ENCODE measurements at places on chromosomes 5 and 9. TPM values are rescaled to one million over a fixed set of nuclear protein-coding genes. Genes with fewer than 3 reads are reported as not detected.

GRCh38 chr5:135432113-135432512, 15.0 kb downstream of the DCANP1 start:
- no peak overlapping the region for H3K27ac ChIP-seq
- peaks cover 1% of the 10 kb centered on the region for H3K36me3 ChIP-seq

DNA sequence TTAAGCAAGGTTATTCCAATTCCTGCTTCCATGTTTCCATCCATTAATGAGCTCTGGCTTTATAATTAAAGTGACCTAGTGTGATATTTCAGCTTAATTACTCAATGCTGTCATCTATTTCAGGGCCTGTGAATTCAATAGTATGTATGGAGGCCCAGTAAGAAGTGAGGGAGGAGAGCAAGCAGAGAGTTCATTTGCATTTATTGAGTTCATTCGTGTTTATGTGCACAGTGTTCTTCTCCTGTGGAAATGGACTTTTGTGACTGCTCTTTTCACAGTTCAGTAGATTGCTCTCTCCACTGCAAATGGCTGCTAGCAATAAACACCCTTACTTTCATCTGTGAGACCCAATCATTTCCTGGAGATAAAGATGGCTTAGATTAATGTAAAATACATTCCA, 130.9 kb downstream of the CEMIP2 start:
- no peaks in the 10 kb centered on the region for H3K4me1 ChIP-seq
- peaks cover 5% of the 10 kb centered on the region for H3K27me3 ChIP-seq
- no peak overlapping the region for H3K27ac ChIP-seq
- no peak overlapping the region for H3K4me3 ChIP-seq
- H3K36me3 ChIP-seq, result no peaks in the 10 kb centered on the region

DNA sequence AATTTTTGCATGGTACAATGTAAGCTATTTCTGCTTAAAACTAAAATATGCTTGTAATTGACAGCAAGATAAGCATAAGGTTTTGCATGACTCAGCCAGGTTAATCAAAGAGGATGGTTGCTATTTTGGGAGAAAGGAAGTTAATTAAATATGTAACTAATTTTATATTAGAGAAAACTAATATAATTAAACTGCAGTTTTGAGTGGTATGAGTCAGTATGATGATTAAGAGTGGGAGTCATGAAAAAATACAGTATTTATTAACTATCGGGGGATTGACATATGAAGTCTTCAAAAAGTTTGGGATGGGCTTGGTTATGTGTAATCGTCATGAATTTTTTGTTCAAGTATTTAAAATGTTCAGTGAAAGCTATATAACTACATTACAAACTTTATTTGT, 54.0 kb upstream of the CDK20 start:
- no peaks in the 10 kb centered on the region for H3K27me3 ChIP-seq
- H3K36me3 ChIP-seq, result no peaks in the 10 kb centered on the region
- no peak for DNase-seq
- peaks cover 3% of the 10 kb centered on the region for H3K4me1 ChIP-seq

DNA sequence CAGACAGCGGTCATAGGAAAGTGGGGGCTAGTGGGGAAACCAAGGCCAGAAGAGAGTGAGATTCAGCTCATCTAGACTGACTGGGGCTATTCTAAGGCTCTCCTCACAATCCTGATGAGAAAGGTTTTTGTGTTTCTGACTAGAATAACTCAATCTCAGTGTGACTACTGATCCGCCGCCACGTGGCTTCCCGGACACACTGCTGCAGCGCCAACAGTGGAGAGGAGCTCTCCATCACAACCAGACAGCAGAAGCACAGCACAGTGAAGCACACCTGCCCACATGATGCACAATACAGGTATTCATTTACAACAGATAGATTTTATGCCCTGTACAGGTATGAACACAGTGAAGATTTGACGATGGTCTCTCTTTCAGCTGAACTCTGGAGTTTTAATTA, 25.4 kb downstream of the NREP start:
- peak overlapping the region; percentile 36 for H3K27ac ChIP-seq
- no peak overlapping the region for H3K4me3 ChIP-seq

- no peak for DNase-seq
- H3K27ac ChIP-seq, result peak overlapping the region; percentile 97
- peaks cover 87% of the 10 kb centered on the region for H3K4me1 ChIP-seq
- no peaks in the 10 kb centered on the region for H3K27me3 ChIP-seq
- no peak overlapping the region for H3K4me3 ChIP-seq
Observed at GRCh38 chr5:78527925-78528324, 120.6 kb downstream of the LHFPL2 start.

- H3K4me3 ChIP-seq, result no peak overlapping the region
- H3K4me1 ChIP-seq, result peaks cover 5% of the 10 kb centered on the region
- H3K27me3 ChIP-seq, result no peaks in the 10 kb centered on the region
- H3K36me3 ChIP-seq, result no peaks in the 10 kb centered on the region
- no peak overlapping the region for H3K27ac ChIP-seq
Observed at GRCh38 chr5:164000241-164000640, 494.8 kb downstream of the MAT2B start.

DNA sequence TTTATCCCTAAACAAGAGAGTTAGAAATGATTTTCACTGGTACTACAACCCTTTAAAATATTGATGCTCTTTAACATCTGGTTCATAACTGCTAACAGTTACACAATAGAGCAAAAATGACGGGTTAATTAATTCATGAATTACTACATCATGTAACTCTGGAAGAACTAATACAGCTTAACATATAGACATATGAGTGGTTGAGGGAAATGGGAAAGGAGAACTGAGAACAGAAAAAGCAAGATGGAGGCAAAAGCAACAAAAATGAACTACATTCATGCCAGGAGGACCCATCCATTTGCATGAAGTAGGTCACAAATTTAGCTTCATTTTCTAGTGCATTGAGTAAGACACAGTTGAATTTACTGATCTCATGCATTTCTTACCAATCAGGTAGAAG, 61.8 kb downstream of the C9 start:
- H3K27ac ChIP-seq, result no peak overlapping the region
- no peaks in the 10 kb centered on the region for H3K4me1 ChIP-seq
- H3K27me3 ChIP-seq, result peaks cover 20% of the 10 kb centered on the region
- H3K4me3 ChIP-seq, result no peak overlapping the region

GRCh38 chr5:3297853-3298252, 297.8 kb upstream of the IRX1 start:
- no peak for DNase-seq
- H3K36me3 ChIP-seq, result no peaks in the 10 kb centered on the region
- peaks cover 4% of the 10 kb centered on the region for H3K27me3 ChIP-seq
- no peak overlapping the region for H3K27ac ChIP-seq

DNA sequence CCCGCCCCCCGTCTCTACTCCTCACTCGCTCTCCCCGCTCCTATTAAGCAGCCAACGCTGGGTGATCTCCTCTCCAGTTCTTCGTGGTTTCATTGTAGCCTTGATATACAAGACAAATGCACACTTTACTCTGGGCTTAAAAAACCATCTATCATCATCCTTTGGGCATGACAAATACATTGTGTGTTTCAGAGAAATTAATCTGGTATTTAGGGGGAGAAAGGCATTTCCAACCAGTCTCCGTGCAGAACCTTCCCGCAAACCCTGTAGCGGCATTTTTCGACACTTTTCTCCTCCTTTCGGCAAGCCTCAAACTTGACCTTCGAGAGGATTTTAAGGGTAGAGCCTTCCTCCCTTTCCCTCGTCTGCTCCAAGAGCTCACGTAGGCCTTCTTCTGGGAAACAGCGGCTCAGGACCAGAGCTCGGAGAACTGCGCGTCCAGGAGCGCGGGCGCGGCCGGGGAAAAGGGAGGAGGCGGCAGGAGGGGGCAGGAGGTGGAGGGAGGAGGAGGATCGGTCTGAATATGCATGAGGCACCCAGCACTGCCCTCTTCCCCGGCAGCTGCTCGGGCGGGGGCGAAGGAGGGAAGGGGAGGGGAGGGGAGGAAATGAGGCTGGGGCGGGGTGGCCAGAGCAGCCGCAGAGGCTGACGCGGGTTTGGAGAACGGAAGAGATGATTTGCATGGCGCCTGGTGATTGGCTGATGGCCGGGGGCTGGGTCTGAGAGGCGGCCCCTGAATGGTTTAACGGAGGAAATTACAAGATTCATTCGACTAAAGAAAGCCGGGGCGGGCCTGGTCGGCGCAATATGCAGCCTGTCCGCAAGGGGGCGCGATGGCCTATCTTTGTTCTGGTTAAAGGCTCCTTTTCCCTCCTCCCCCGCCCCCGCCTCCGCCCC, 127.5 kb downstream of the TMEM161B start:
- peak; percentile 95 for DNase-seq
- no peaks in the 10 kb centered on the region for H3K36me3 ChIP-seq
- H3K4me3 ChIP-seq, result no peak overlapping the region
- peaks cover 4% of the 10 kb centered on the region for H3K4me1 ChIP-seq

DNA sequence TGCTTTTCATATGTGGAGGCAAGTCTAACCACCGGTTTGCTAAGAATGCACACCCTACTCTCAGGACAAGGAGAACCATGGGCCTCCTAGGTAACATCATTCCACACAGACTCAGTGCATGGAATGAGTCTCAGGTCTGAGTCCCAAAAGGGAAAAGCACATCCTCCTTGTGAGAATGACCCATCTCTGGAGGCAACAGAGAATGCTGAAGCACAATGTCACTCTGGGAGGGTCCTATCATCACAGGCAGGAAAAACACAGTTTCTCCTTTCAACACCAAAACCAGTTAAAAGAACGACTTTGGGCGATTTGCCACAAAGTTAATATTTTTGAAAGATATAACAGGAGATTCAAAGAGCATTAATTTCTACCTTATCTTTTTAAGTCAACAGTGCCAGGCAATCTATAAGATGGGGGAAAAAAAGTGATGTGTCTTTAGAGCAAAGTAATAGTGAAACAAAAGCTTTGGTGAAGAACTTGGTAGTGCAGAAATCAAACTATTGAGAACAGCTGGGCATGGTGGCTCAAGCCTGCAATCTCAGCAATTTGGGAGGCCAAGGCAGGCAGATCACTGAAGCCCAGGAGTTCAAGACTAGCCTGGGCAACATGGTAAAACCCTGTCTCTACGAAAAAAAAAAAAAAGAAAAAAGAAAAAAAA, 97.3 kb downstream of the OXCT1 start:
- peak overlapping the region; percentile 45 for H3K27ac ChIP-seq
- peaks cover 70% of the 10 kb centered on the region for H3K4me1 ChIP-seq
- DNase-seq, result no peak

- no peaks in the 10 kb centered on the region for H3K27me3 ChIP-seq
- peaks cover 28% of the 10 kb centered on the region for H3K4me1 ChIP-seq
- no peak for DNase-seq
- peaks cover 40% of the 10 kb centered on the region for H3K36me3 ChIP-seq
- H3K4me3 ChIP-seq, result no peak overlapping the region
Observed at GRCh38 chr9:35553670-35554543, 51.2 kb upstream of the TESK1 start.

- H3K4me3 ChIP-seq, result no peak overlapping the region
- no peak overlapping the region for H3K27ac ChIP-seq
- H3K4me1 ChIP-seq, result no peaks in the 10 kb centered on the region
- DNase-seq, result no peak
Observed at GRCh38 chr9:135308821-135309762, 170.5 kb upstream of the PPP1R26 start.

GRCh38 chr9:117772960-117773359, 68.8 kb downstream of the TLR4 start:
- no peak for DNase-seq
- peaks cover 7% of the 10 kb centered on the region for H3K4me1 ChIP-seq
- peaks cover 3% of the 10 kb centered on the region for H3K27me3 ChIP-seq
- H3K27ac ChIP-seq, result no peak overlapping the region
- H3K36me3 ChIP-seq, result no peaks in the 10 kb centered on the region

- H3K4me1 ChIP-seq, result peaks cover 22% of the 10 kb centered on the region
- H3K36me3 ChIP-seq, result no peaks in the 10 kb centered on the region
Observed at GRCh38 chr9:108270051-108270450, 585.7 kb downstream of the ACTL7B start.

DNA sequence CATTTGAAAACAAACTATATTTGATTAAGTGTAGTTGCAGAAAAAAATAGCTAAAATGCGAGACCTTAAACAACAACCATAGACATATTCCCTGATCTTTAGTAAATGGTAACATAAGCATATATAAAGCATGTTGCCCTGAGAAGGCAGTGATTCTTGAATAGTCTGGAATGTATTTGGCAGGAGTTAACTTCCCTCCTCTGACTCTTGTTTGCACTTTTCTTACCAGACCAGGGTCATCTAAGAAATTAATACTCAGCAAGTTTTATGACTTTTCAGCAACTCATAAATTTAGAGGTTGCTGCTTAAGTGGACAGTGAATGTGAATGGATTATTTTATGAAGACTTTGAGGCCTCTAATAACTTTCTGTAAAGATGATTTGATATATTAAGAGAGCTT, 55.3 kb upstream of the NUDT12 start:
- H3K27me3 ChIP-seq, result no peaks in the 10 kb centered on the region
- peaks cover 5% of the 10 kb centered on the region for H3K4me1 ChIP-seq
- DNase-seq, result no peak
- H3K36me3 ChIP-seq, result no peaks in the 10 kb centered on the region
- H3K4me3 ChIP-seq, result no peak overlapping the region

DNA sequence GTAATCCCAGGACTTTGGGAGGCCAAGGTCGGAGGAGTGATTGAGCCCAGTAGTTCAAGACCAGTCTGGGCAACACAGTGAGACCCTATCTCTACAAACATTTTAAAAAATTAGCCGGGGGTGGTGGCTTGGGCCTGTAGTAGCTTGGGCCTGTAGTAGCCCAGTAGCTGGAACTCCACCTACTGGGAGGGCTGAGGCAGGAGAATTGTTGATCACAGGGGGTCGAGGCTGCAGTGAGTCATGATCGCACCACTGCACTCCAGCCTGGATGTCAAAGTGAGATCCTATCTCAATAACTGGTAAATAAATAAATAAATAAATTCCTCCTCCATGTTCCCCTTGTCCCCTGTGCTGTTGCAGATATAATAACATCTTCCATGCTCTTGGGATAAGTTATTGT, 14.3 kb downstream of the VCAN start:
- no peak overlapping the region for H3K4me3 ChIP-seq
- peaks cover 40% of the 10 kb centered on the region for H3K36me3 ChIP-seq
- no peak for DNase-seq
- no peak overlapping the region for H3K27ac ChIP-seq
- H3K27me3 ChIP-seq, result no peaks in the 10 kb centered on the region
- peaks cover 28% of the 10 kb centered on the region for H3K4me1 ChIP-seq

DNA sequence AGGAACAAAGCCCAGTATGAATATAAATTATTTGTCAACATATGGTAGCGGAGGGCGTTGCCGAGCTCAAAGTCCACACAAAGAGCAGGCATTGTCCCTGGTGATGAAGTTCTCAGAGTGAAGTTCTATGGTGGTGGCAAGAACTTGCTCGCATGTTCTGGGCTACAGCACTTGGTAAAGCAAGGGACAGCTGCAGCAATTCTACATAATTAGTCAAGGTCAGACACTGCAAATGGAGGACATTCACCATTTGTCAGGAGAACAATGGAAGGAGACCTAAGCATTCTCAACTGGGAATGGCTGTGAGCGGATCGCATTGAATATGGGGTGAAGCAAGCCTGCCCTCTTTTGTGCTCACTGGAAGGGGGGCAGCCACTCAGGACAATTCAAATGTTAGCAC, 503.8 kb upstream of the ADAMTS16 start:
- H3K36me3 ChIP-seq, result no peaks in the 10 kb centered on the region
- H3K27ac ChIP-seq, result no peak overlapping the region
- no peak for DNase-seq
- H3K4me3 ChIP-seq, result no peak overlapping the region

Gene NXNL2
- 0.36 TPM for total RNA-seq

Gene EGFL7
- total RNA-seq, result 7.0 TPM

Gene RBM22
- total RNA-seq, result 39.7 TPM

Gene PCDHA11
- total RNA-seq, result 6.0 TPM

Gene CDC20B
- total RNA-seq, result not detected

Gene CDH9
- not detected for total RNA-seq

Gene ATP10B
- not detected for total RNA-seq

Gene GCNT4
- 2.6 TPM for total RNA-seq
